Brain pericyte (primary cell): ENCODE measurements at places on chromosomes 7 and 10.

- no peak for DNase-seq
Measured at GRCh38 chr7:31950091-31950755, 120.0 kb downstream of the PDE1C start.

- no peak for DNase-seq
Measured at GRCh38 chr10:69385454-69386350, 31.0 kb downstream of the TACR2 start.

- DNase-seq: no peak
Measured at GRCh38 chr7:22895140-22895827, 72.6 kb upstream of the TOMM7 start.

- DNase-seq: no peak
Measured at GRCh38 chr10:71494980-71495381, 98.3 kb downstream of the CDH23 start.

- DNase-seq: no peak
Measured at GRCh38 chr10:77801474-77802161, 124.9 kb downstream of the DLG5 start.

- DNase-seq: no peak
Measured at GRCh38 chr10:22010973-22011408, 7.5 kb upstream of the DNAJC1 start.

DNA sequence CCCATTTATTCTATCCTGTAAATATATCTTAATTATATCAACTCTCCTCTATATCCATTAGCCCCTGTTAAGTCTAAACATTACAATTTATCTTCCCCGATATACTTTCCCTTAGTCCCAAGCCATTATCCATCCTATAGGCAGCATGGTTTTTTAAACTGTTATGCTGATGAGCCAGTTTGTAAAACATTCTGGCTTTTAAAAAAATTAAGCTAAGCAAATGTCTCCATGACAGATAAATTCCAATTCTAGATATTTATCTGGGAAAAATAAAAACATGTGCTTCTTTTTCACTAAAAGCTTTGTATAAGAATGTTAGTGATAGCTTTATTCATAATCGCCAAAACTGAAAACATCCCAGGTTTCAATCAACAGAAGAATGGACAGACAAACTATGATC is 183.2 kb upstream of the GNAI1 start:
- no peak for DNase-seq

GRCh38 chr10:97069576-97070362 is 116.0 kb downstream of the SLIT1 start:
- no peak for DNase-seq

DNA sequence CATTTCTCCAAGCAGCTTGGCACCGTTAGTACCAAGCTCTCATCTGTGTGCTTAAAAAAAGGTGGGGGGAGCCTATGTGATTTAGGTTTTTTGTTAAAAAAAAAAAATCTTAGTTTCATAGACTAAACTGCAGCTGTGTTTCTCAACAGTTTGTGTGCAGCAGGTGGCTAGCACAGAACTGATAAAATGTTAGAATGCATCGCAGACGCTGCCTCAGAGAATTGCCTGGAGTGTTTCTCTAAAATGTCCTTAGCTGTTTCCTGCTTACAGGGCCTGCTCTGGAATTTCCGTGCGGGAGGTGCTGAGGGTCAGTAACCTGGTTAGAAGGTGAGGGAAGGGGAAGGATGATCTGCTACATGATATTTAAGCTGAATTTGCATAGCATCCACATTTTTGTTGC is 268.9 kb downstream of the PLXDC2 start:
- DNase-seq: no peak

- DNase-seq: no peak
Measured at GRCh38 chr7:80066639-80067038, 68.0 kb upstream of the GNAI1 start.

DNA sequence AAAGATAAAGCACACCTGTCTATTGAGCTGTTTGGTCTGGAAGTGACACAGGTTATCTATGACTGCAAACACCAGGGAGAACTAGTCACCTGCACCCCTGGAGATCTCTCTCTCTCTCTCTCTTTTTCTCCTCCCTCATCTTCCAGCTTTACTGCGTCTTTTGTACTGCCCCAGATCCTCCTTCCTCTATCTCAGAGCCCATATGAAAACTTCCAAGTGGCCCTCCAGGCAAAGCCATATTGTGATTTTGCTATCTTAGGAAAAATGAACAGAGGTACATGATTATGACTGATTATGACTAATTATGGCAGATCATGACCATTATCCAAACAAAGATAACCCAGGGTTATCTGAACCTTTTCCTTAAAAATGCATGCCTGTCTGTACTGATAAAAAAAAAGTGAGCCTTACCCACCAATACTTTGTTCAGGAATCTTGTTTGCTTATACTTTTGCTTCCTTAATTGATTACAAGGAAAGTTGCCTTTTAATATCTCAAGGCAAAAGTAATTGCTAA is 12.6 kb upstream of the EPHB6 start:
- no peak for DNase-seq

DNA sequence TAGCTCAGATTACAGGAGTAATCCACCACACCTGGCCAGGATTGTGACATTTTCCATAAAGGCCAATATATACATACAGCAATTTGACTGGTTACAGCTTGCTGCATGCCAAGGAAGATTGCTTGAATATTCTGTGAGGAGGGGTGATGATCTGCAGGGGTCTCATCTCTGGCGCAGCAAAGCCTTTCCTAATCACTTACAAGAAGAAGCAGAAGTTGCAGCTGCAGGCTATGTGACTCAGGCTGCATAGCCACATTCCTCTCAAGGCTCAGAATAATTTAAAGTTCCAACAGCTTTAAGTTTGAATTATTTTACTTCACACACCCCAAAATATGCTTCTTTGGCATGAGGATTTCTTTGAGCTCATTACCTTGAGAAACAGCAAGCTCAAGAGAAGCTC is 11.4 kb upstream of the RASGEF1A start:
- no peak for DNase-seq

DNA sequence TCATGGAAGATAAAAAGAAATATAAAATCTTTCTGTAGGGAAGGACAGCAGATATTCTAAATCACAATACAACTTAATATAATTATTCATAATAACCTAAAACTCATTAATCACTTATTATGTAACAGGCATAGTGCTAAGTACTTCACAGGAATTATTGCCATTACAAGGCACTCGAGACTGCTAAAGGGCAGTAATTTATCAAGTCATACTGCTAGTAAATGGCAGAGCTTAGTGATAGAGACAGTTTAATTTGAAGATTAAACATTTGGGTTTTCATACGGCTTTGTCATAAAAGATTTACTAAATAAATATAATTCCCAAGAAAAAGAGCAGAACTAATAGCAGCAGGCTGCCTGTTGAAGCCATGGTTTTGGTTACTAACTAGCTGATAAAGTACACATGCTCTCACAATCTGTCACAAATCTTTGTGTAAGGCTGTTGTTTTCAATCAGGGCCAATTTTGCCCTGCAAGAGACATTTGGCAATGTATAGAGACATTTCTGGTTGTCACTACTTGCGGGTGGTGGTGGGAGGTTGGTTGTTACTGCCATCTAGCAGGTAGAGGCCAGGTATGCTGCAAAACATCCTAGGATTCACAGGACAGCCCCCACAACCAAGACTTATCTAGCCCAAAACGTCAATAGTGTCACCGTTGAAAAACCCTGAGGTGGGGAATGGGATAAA is 233.3 kb upstream of the CACNA2D1 start:
- DNase-seq: no peak

GRCh38 chr10:61974601-61975390 is 73.3 kb downstream of the ARID5B start:
- DNase-seq: no peak
